ENCODE measurements at places on chromosomes 16 and 17.

DNA sequence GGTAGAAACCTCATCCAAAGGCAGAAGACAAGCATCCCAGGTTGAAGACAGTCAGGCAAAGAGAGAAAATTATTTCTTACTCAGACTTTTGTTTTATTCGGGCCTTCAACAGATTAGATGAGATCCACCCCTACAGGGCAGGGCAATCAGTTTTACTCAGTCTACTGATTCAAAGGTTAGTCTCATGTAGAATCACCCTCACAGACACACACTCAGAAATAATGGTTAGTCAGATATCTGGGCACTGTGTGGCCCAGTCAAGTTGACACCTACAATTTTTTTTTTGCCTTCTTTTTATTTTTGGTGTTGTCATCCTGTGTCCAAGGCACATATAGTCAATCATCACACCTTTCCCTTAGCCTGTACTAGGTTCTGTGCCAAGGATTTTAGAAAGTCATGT is 729.8 kb downstream of the WWOX start:
- DNase-seq = no peak

DNA sequence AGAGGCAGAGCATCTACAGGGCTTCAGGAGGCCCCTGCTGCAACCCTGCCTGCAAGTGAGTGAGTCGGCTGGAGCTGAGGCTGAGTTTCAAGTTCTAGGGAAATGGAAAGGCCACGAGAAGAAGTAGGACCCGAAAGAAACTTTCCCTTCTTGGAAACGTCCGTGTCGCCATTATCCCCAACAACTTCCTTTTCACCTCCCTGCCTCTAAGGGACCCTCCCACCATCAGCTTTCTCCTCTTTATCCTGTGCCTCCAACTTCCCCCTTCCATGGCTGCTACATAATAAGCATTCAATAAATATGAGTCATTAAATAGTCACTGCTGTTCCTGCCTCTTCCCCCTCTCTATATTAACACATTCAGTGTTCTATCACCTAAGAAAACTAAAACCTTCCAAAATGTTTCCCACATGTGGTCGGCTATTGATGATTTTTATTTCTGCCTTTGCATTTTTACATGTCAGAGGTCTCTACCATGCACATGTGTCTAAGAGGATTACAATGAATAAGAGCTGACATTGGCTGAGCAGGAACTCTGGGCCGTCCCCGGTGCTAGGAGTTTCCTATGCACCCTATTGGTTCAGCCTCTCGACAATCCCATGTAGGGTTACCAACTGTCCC is 115.9 kb upstream of the TNRC6C start:
- no peak for DNase-seq

- no peak for DNase-seq
These were observed 33.1 kb downstream of the CYLD start for GRCh38 chr16:50774960-50775359.

DNA sequence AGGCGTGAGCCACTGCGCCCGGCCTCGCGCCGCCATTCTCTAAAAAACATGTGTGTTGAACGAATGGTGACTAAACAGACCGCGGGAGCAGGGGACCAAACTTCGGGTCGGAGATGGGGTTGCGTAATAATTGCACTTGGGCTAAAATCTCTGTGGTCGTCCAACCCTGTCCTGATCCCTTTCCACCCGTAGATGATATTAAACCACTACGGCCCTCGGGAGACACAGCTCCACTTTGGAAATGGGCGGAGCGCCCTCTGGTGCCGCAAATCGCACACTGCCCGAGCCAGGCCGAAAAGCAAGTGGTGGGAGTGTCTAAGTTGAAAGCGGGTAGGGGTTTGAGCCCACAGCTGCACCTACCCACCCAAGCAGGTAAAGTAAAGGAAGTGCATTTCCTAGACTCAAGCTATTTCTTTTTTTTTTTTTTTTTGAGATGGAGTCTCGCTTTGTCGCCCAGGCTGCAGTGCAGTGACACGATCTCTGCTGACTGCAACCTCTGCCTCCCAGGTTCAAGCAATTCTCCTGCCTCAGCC is 17.0 kb downstream of the CAVIN1 start:
- peak; percentile 91 for DNase-seq

DNA sequence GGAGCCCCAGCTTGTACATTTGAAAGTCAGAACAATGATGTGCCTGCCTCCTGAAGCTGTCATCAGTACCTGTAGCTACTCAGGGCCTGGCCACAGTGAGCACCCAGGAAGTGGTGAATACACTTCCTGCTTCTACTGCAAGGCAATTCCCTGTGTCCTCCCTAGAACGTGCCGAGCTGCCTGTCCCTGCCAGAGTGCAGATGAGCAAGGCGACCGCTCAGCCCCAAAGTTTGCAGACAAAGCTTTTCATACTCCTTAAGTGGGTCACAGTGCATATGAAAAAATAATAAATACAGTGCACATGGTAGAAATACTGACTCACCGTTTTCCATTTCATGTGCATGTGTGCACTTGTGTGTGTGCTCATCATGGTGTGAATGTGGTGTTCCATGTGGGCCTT is 77.3 kb downstream of the MPRIP start:
- peak; percentile 4 for DNase-seq

DNA sequence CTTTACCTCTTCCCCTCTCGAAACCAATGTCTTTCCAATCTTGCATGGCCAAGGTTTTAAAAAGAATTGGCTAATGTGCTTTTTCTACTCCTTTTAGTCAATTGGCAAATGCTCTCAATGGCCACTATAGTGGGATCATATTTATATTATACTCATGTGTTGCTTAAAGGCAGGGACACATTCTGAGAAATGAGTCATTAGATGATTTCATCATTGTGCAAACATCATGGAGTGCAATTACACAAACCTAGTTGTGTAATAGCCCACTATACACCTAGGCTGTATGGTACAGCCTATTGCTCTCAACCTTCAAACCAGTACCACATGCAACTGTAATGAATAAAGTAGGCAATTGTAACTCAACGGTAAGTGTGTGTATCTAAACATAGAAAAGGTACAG is 180.9 kb downstream of the HS3ST3A1 start:
- DNase-seq = peak; percentile 7

DNA sequence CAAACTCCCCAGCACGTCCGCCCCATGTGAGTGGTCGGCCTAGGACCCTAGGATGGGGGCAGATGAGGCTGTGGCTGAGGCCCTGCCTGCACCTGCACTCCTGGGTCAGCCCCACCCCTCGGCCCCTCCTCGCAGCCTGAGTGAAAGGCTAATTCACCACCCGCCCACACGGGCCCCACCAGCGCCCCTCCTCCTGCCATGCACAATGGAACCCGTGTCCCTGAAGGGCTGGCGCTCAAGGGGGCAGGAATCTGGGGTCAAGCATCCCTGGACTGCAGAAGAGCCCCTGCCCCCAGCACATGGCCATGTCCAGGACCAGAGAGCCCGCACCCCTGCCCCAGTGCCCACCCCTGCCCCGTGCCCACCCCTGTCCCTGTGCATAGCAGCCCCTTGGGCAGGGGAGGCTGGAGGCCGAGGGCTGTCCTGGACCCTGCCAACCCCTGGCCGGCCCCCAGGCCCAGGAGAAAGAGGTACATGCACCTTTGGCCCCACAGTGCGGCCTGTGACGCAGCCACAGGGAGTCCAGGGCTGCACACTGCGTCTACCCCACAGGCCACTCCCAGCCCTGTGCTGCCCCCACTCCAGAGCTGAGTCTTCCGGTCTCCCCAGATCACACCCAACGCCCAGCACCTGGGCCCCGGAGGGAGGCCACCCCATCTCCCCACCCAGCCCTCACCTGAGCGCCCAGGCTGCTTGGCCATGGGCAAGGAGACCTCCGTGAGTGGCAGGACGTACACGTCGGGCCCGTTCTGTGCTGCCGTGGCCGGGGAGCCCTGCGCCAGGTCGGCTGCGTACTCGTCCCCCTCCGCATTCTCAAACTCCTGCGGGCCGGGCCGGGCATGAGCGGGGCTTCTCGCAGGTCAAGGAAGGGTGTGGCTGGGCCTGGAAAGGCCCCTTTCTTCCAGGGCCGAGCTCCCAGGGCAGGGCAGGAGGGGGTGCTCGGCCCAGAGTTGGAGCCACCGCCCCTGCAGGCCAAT is 34.6 kb upstream of the PVALEF start:
- no peak for DNase-seq

DNA sequence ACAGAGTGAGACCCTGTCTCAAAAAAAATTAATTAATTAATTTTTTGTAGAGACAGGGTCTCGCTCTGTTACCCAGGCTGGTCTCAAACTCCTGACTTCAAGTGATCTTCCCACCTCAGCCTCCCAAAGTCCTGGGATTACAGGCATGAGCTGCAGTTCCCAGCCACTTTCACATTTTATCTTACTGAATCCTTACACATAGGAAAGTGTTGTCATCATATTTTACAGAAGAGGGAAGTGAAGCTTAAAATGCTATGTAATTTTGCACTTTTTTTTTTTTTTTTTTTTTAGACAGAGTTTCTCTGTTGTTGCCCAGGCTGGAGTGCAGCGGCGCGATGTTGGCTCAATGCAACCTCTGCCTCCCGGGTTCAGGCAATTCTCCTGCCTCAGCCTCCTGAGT is 21.1 kb upstream of the ZNF629 start:
- DNase-seq = no peak

DNA sequence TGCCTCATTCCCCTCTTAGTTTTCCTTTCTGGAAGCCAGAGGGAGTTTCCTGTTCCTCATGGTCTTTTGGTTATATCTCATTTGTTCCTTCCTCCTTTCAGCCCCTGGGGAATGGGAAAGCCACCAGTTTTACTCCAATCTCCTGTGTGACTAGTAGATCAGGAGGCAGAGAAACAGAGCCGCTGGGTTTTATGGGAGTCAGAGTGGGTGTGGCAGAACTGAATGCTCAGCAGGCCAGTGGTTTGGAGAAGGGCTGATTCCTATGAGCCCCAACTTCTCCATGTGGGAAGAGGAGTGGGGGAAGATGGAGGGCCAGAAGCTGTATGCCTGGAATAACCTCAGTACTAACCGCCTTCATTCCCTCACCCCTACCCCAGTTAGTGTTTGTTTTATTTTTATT is 4.1 kb downstream of the DNAH2 start:
- DNase-seq = no peak

DNA sequence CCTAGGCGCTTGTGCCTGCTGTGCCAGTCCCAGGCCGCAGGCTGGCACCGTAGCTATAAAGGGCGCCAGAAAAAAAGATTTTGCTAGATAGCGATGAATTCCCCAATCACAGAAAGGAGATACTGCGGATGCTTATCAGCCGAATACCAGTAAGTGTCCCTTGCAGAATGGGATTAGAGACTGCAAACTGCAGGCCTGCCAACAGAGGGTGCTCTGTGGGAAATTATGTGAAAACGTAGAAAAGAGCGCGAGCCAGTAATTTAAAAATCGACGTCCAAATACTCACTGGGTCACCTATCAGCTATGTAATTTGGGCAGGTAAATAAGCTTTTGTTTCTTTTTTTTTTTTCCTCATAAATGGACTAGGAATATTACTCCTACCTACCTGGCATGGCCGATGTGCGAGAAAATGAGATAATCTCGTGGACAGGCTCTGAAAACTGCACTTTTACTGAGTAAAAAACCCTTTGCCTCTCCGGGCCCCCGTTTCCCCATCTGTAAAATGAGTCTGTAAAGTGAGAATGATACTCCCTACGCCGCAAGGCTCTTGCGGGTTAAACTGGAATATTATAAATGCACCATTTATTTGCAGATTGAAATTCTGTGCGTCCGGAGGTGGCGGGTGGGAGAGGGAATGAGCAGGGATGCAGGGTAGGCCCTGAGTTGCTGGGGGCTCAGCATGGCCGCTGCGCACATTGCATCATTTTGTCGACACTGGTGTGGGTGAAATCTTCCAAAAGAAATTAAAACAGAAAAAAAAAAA is 1.2 kb upstream of the COG1 start:
- peak; percentile 88 for DNase-seq

- no peak for DNase-seq
These were observed 10.2 kb upstream of the NFATC3 start for GRCh38 chr16:68074850-68075555.

GRCh38 chr17:34542700-34543336 is 36.6 kb upstream of the TMEM132E start:
- DNase-seq = peak; percentile 2

DNA sequence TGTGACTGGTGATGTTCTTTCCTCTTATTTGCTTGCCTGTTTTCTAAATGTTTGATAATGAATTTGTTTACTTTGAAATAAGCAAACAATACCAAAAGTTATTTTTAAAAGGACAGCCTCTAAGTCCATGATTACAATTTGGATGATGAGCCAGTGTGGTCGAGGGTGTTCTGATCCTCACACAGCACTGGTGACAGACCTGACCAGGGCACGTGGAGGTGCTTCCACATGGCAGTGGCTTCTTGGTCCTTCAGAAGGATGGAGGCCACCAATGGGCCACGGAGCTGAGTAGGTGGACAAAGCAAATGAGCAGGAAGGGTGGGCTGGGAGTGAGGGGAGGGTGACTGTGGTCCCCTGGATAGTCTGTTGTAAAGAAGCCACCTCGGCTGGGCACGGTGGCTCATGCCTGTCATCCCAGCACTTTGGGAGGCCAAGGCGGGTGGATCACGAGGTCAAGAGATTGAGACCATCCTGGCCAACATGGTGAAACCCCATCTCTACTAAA is 4.2 kb upstream of the TEX19 start:
- no peak for DNase-seq

GRCh38 chr16:12480286-12480685 is 323.4 kb downstream of the CPPED1 start:
- DNase-seq = no peak

DNA sequence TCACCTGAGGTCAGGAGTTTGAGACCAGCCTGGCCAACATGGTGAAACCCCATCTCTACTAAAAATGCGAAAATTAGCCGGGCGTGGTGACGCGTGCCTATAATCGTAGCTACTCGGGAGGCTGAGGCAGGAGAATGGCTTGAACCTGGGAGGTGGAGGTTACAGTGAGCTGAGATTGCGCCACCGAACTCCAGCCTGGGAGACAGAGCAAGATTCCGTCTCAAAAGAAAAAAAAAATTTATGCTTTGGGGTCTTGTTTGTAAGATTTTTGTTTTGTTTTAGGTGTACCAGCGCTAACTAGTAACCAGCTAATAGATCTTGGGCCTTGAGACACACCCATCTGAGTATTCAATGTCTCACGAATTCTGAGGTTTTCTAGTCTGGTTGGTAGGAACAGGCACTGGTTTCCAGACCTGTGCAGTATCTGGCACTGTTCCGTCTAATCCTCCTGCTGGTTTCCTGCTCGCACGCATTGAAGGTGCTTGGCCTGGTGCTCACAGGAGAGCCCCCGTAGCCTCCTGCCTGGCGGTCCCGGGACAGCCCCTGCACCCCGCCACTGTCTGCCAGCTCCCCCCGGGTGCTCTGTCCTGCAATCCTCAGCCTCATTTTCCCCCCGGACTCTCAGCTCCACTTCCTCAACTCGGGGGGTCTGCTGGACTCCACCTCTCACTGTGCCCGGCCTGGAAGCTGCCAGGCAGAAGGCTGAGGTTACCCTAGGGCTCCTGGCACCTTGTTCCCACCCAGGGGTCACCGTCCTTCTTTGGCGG is 10.6 kb upstream of the DUS1L start:
- DNase-seq = no peak

- no peak for DNase-seq
These were observed 22.9 kb downstream of the GDE1 start for GRCh38 chr16:19499006-19499405.

- peak; percentile 14 for DNase-seq
These were observed 10.4 kb upstream of the SOX9 start for GRCh38 chr17:72110231-72110941.

DNA sequence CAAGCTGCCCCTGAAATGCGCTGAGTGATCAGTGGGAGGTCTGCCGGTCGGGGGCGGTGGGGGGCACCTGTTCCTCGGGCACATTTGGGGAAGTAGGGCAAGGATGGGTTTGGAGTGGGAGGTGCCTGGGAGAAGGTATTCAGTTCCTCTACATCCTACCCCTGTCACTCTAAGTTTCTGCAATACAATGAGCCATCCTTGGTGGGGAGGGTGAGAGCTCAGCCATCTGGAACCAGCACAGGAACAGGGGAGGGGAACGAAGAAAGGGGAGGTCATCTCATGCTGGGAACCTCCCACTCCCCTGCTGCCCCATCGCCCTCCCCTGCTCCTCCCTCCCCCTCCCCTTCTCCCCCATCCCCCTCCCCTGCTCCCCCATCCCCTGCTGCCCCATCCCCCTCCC is 4.2 kb downstream of the DPH1 start:
- no peak for DNase-seq

Measured in DMS53 (cell line).